ENCODE measurements at places on chromosomes 2 and 18. TPM values are rescaled to one million over a fixed set of nuclear protein-coding genes. Genes with fewer than 3 reads are reported as not detected.

The CDCA7 gene
- total RNA-seq: 5.2 TPM

The ACMSD gene
- not detected for total RNA-seq

- H3K4me1 ChIP-seq: no peaks in the 10 kb centered on the region
- H3K36me3 ChIP-seq: no peaks in the 10 kb centered on the region
- no peaks in the 10 kb centered on the region for H3K27me3 ChIP-seq
- H3K4me3 ChIP-seq: no peak overlapping the region
- H3K27ac ChIP-seq: no peak overlapping the region
These were observed 102.5 kb upstream of the LDAH start for GRCh38 chr2:20925265-20925889.

GRCh38 chr2:39933196-39933595 is 154.1 kb upstream of the THUMPD2 start:
- H3K27me3 ChIP-seq: no peaks in the 10 kb centered on the region
- H3K27ac ChIP-seq: no peak overlapping the region
- H3K4me3 ChIP-seq: no peak overlapping the region

GRCh38 chr2:120291401-120292311 is 39.0 kb downstream of the RALB start:
- H3K4me1 ChIP-seq: peaks cover 9% of the 10 kb centered on the region
- H3K27ac ChIP-seq: no peak overlapping the region
- H3K4me3 ChIP-seq: no peak overlapping the region
- no peak for DNase-seq
- H3K27me3 ChIP-seq: no peaks in the 10 kb centered on the region

DNA sequence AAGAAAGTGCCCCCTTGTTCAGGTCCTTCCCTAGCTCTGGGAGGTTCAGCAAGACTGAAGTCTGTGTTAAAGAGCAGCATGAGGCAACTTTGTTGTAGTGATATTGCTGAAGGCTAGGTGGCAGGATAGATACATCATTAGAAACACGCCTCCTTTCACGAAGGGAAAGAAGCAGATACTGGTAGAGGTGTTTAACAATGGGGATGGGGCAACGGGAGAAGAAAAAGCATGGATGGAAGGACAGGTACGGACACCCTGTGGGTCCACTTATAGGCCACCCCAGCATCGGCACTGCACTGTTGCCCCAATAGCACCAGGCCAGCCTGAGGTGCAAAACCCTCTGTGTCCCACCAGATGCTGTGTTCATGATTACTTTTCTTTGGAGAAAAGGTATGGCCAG is 3.5 kb upstream of the IGFBP5 start:
- H3K27me3 ChIP-seq: peaks cover 63% of the 10 kb centered on the region
- H3K27ac ChIP-seq: peak overlapping the region; percentile 85
- H3K4me1 ChIP-seq: peaks cover 45% of the 10 kb centered on the region
- H3K36me3 ChIP-seq: no peaks in the 10 kb centered on the region

- DNase-seq: peak; percentile 30
- H3K27me3 ChIP-seq: no peaks in the 10 kb centered on the region
- no peak overlapping the region for H3K27ac ChIP-seq
These were observed 67.4 kb downstream of the MOGAT1 start for GRCh38 chr2:222738809-222739208.

GRCh38 chr2:95698146-95698545 is 106.3 kb downstream of the TRIM43 start:
- no peaks in the 10 kb centered on the region for H3K4me1 ChIP-seq
- H3K36me3 ChIP-seq: no peaks in the 10 kb centered on the region
- no peaks in the 10 kb centered on the region for H3K27me3 ChIP-seq
- no peak for DNase-seq
- no peak overlapping the region for H3K27ac ChIP-seq
- H3K4me3 ChIP-seq: no peak overlapping the region

- no peak overlapping the region for H3K4me3 ChIP-seq
- no peaks in the 10 kb centered on the region for H3K36me3 ChIP-seq
These were observed 19.7 kb downstream of the CCDC102B start for GRCh38 chr18:68817584-68817983.

DNA sequence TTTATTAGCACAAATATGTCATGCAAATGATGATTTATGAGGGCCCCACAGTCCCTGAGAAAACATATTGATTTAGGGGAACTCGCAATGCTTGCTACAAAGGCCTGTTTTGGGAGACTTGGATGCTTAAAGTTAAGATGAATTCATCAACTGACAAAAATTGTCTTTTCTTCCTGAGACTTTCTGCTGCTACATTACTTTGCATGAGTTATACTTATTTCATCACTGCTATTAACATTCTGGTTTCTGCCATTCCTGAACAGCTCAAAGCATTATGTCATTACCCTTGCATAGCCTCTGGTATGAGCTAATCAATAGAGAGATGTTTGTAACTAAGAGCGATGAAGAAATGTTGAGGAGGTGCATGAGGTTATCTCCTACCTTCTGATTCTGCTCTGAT is 74.4 kb downstream of the SOX11 start:
- H3K27me3 ChIP-seq: no peaks in the 10 kb centered on the region
- no peak for DNase-seq
- H3K4me1 ChIP-seq: no peaks in the 10 kb centered on the region
- no peak overlapping the region for H3K27ac ChIP-seq
- H3K4me3 ChIP-seq: no peak overlapping the region
- H3K36me3 ChIP-seq: no peaks in the 10 kb centered on the region

- DNase-seq: no peak
These were observed 104.7 kb upstream of the NABP1 start for GRCh38 chr2:191573216-191573615.

- H3K27ac ChIP-seq: peak overlapping the region; percentile 28
- peak; percentile 11 for DNase-seq
- H3K36me3 ChIP-seq: no peaks in the 10 kb centered on the region
- H3K4me3 ChIP-seq: no peak overlapping the region
These were observed 127.1 kb downstream of the AGPS start for GRCh38 chr2:177519534-177520115.

GRCh38 chr18:79699653-79700052 is 20.1 kb downstream of the CTDP1 start:
- H3K36me3 ChIP-seq: peaks cover 24% of the 10 kb centered on the region
- no peaks in the 10 kb centered on the region for H3K27me3 ChIP-seq
- H3K4me3 ChIP-seq: no peak overlapping the region
- H3K27ac ChIP-seq: peak overlapping the region; percentile 63
- DNase-seq: peak; percentile 65
- H3K4me1 ChIP-seq: peaks cover 5% of the 10 kb centered on the region

Data from transverse colon (tissue), 4 donors.